Mesenchymal stem cell (in vitro differentiated cells and primary cell): ENCODE measurements at places on chromosomes 4 and X.
A peak's percentile ranks its signal among the peaks of the same experiment; 100 is the strongest.

DNA sequence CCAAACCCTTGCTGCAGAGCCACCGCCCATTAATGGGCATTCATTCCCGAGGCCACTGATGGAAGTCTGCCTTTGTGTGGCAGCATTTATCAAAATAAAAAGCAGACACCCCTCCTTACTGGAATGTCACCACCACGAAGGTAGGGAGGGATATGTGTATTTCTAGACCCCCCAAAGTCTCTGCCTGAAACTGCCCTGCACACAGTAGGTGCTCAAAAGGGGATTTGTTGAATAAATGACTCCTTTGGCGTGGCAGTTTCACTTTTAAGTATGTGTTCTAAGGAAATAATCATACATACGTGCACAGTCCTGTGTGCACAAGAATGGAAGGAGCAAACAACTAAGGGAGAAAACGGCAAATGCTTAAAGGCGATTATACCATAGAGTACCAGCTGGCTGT lies 23.6 kb upstream of the GLOD5 start:
- no peak for DNase-seq

DNA sequence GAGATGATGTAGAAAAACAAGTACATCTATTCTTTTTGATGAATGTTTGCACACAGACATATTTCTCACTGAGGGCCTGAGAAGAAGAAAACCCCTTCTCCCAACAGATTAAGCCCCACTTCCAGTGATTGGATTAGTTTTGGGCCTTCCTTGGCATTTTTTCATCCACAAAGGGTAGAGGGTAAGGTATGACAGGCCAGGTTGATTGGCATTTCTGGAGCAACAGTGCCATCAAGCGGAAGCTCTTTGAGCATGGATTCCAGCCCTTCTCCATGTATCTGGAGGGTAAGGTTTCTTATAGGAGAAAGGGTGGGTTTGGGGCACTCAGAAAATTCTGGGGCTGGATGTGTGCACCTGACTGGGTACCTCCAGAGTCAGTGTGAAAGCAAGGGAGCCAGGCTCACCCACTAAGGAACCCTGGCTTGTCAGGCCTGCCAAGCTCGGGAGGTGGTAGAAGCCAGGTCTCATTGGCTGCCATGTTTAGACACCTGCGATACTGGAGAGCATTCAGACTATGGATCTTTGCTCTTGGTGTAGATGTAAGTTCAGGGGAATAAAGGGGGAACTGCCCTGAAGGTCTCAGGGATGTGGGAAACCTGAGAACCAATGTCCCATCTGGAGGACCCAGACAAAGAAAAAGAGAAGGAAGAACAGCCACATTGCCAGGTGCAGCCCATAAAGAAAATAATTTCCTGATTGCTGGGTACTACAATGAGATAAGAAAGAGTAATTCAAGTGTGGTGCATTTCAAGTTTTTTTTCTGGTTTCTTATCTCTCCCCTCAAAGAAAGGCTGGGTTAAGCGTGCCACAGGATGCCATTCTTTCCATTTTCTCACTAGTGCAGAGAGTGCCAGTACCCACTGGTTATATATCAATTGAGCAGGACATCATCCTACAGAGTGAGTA lies 222.3 kb upstream of the AGTR2 start:
- DNase-seq, result no peak

DNA sequence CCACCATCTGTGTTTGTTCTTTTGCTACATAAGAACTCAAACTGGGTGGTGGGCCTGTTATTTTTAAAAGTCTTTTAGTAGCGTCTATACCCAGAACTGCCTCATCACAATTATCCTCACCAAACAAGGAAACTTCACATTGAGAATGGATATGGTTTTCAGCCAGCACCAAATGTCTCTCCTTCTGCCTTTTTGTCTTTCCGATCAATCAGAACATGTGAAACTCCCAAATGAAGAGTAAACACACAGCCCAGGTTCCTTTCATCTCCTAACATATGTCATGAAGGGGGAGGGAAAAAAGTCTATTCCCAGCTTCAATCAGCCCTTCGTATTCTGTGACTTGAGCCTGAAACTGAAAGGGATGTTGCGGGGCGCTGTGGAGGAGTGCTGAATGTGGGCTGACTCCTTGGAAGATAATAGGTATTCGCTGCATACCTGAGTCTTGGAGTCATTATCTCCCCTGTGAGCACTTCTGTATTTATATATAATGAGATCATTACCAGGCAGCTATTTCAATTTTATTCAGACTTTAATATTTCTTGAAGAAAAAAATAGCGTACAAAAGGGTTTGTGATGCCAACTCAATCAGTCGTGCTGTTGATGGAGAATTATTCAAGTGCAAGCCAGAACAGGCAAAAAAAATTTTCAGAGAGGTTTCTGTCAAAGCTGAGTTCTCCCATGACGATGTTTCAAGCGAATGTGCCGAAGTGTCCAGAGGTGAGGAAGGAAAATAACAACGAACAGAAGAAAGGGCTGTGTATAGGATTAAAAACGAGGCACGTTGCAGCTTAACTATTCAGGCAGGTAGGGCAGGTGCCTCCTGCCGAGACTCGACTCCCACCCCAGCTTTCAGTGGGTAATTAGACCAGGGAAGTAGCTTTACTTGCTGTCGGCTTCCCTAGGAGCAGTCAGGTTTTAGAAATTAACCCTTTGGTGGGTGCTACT lies 163.9 kb upstream of the NOCT start:
- DNase-seq, result no peak

- no peak for DNase-seq
These were observed 96.7 kb downstream of the SRPX start for GRCh38 chrX:38124000-38124399.

- peak; percentile 79 for DNase-seq
These were observed 110.3 kb downstream of the SHROOM3 start for GRCh38 chr4:76545226-76545884.

DNA sequence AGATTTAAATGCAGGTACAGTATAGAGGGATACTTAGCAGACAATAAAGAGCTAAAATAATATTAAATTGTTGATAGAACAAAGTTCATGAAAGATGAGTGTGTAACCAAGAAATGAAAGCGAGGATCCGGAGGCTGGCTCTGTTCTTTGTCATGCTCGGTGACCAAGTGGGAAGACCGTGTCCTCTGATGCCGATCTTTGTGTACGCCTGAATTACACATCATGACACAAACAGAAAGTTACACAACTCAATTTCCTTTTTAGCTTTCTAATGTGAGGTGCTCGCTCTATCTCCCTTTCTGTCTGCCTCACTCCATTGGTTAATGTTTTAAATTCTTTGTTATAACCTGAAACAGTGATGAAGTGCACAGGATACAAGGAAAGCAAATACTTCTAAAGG lies 114.8 kb upstream of the NEIL3 start:
- DNase-seq, result peak; percentile 49

GRCh38 chrX:80511969-80512760 lies 91.9 kb downstream of the TENT5D start:
- peak; percentile 22 for DNase-seq

DNA sequence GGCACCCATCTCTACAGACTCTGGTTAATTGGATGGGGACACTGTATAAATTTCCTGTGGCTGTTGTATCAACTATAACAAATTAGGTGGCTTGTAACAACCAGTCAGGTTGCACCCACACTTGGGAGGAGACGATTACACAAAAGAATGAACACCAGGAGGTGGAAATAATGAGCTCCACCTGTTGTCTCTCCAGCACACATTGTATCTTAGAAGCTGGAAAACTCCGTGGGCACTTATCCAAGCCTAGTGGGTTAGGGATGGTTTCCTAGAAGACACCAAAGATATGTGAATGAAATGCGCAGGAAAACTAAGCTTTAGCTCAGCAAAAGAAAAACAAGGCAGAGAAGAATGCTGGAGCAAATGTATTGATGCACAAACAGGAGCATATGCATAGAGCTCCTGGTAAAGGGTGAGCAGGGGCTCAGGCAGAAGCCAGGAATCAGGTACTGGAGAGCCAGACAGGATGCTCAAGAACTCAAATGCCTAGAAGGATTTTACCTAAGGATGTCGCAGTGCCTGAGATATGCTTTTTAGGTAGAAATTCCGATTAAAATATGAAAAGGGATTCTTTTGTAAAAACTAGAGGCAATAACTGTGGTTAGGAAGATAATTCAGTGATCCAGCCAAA lies 111.7 kb downstream of the GALNTL6 start:
- no peak for DNase-seq

- DNase-seq, result peak; percentile 1
These were observed 1157.4 kb downstream of the FAM133A start for GRCh38 chrX:94831364-94831763.

DNA sequence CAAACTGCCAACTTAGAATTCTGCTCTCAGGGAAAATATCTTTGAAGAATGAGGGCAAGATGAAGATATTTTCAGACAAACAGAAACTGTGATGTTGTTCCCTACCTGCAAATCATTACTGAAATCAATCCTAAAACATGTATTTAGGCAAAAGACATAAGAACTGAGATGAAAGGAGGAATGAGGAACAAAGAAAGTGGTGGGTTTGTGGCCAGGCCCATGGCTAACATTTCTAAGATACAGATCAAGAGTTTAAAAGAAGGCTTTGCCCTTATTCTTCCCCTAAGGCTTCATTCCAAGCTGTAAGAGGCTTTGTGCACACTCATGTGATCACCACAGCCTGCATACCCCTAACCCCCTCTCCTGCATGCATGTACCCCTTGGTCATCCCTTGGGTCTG lies 46.5 kb downstream of the ADGRG2 start:
- no peak for DNase-seq

GRCh38 chr4:336099-336892 lies 1.3 kb upstream of the ZNF141 start:
- peak; percentile 17 for DNase-seq

DNA sequence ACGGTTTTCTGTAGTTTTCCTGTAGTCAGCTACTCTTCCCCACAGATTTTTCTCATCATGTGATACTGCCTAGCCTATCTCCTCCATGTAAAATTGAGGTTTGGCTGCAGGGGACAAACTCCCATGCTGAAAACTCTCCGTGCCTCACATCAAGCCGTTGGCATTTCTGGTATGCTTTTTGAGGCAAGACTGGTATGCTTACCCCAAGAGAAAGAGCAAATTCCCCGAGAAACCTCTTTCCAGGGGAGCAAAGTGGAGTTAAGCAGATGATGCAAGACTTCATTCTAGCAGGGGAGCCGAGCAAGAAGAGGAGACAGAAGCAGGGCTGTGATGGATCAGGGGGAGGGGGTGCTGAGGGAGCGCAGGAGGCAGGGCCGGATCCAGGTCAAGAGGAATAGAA lies 4.8 kb downstream of the SOWAHD start:
- DNase-seq, result peak; percentile 45

GRCh38 chrX:123736333-123736921 lies 3.6 kb upstream of the THOC2 start:
- peak; percentile 70 for DNase-seq

GRCh38 chrX:84487365-84488353 lies 14.6 kb downstream of the HDX start:
- DNase-seq, result no peak

DNA sequence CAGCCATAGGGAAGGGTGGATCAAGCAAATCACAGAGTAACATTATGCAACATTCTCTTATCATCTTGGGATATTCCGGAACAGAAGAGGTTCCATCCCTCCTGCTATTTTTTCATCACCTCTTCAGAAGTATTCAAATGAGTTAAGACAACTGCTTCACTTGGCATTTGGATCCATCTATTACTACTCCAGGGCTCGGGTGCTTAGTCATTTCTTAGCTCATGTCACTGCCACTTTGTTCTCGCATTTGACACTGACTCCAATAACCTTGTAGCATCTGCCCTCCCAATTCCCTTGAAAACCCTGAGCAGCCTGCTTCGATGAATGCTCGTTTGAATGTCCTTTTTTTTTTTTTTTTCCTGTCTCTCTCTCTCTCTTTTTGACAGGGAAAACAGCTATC lies 114.9 kb downstream of the PPARGC1A start:
- DNase-seq, result no peak

GRCh38 chrX:110123331-110123782 lies 120.4 kb downstream of the TMEM164 start:
- DNase-seq, result peak; percentile 33

DNA sequence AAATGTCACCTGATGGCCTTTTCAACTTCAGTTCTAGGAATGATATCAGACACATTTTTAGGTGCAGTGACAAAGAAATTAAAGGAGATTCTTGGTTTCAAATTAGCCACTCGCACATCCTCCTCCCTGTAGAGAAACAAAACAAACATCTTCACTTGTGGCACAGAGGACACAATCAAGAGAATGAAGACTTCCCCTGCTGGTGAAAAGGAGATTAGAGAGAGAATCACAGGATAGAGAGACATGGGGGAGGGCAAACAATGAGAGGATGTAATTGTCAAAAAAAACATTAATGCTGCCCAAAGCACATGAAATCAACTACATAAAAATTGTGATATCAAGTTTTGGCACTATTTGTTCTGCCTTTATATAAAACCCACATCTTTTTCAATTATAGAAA lies 34.5 kb downstream of the ACE2 start:
- no peak for DNase-seq

DNA sequence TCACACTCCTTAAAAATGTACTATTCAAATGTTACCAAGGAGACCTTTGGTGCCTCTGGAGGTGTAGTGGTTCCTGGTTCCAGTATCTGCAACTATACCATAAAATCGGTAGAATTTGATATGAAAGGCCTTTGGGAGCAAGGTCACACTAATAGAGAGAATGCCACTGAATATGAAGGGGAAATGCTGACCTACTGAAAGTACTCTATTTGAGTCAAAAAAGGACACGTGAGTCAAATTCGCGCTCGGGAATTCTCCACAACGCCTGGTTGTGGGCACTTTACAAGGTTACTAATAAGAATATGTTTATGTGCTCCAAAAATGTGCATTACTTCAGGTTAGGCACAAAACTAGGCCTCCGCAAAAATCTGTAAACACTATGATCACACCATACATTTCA lies 39.5 kb upstream of the RELL1 start:
- DNase-seq, result no peak

- no peak for DNase-seq
These were observed 4.0 kb downstream of the ARX start for GRCh38 chrX:25011589-25012432.

DNA sequence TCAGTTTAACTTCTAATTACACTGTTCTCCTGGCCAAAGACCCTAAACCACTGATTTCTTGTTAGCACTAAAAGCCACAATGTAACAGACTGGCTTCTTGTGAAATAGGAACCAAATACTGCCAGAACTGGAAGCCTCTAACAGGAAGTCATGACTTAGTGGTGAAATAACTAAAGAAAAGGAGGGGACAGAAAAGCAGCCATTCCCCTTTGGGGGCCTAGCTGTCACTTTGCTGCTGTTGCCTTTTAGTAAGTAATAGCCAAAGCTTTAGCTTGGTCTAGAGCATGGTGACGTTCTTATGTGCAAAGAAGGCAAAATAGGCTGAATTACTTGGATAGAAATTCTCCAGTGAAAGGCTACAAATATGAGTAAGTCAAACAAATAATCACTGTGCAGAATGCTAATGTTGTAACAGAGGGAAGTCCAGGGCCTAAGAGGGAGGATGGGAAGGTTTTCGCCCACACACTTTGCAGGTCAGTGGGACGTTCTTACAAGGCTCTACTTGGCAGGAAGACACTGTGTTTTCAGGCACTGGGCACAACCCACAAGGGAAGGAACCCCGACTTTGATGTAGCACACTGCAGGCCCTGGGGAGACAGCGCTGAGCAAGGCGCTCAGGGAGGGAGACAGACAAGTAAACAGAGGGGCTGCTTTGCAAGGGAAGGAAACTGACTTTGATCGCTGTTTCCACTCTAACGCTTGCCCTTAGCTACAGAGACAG lies 16.7 kb downstream of the GAB3 start:
- DNase-seq, result peak; percentile 90
